ENCODE measurements at places on chromosomes 11 and 22.

GRCh38 chr11:86040919-86041850 lies 27.7 kb downstream of the PICALM start:
- no peak for DNase-seq

GRCh38 chr11:93974759-93975158 lies 46.4 kb upstream of the HEPHL1 start:
- no peak for DNase-seq

DNA sequence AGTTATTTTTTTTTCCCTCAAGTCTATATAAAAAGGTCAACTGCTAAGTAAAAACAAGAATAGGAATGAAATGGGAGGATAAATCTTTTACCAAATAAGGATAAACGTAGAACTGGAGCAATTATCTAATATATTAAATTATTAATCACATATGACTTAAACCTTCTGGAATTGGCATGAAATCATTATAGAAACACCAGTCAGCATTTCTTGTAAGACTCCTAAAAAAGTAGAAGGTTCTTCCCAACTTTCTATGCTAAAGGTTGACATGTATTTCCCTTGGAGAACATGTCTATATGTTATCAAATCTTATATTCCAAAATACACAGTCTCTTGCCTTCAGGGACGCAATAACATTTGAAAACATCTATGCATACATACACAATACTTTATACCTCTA lies 143.2 kb downstream of the SBF2 start:
- no peak for DNase-seq

DNA sequence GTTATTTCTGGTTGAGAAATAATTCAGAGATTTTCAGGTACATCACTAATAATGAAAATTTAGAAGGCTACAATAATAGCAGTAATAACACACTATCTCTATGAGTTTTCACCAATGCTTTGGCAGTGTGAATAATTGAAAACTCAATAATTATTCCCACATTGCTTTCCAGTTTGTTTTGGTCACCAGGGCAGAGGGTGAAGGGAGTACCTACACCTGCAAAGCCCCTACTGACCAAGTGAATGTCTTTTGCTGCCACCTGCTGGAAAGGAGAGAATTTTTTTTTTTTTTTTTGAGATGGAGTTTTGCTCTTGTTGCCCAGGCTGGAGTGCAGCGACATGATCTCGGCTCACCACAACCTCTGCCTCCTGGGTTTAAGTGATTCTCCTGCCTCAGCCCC lies 3.2 kb downstream of the NELL1 start:
- DNase-seq: peak; percentile 60

- DNase-seq: no peak
Measured at GRCh38 chr11:18066626-18067025, 20.6 kb upstream of the TPH1 start.

GRCh38 chr11:34599406-34599945 lies 21.4 kb upstream of the EHF start:
- DNase-seq: no peak

DNA sequence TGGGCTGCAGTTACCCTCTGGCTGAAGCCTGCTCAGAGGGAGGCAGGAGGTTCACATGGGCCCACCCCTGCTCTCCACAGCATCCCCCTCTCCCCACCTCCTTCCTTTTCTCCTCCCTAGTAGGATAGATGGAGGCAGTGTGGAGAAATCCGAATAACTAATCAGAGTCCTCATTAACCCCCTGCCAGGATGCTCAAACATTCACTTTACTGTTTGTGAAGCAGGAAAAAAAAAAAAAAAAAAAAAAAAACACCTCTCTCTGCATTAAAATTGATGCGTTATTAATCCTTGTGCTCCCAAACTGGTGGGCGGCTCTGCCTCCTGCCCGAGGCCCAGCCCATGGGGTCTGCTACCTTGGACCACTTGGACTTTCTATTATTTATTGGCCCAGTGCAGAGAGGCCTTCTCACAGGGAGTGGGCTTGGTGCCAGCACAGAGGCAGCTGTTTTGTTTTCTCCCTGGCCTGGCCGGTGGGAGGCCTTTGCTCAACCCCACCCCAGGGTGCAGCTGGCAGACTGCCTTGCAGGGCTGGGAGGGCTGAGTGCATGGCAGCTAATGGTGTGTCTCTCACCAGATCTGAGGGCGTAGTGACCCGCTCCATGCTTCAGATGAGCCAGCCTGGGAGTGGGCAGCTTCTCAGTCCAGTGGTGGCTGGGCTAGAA lies 150.7 kb downstream of the PKNOX2 start:
- DNase-seq: peak; percentile 97

GRCh38 chr11:97963528-97964331 lies 1057.0 kb upstream of the CNTN5 start:
- no peak for DNase-seq

DNA sequence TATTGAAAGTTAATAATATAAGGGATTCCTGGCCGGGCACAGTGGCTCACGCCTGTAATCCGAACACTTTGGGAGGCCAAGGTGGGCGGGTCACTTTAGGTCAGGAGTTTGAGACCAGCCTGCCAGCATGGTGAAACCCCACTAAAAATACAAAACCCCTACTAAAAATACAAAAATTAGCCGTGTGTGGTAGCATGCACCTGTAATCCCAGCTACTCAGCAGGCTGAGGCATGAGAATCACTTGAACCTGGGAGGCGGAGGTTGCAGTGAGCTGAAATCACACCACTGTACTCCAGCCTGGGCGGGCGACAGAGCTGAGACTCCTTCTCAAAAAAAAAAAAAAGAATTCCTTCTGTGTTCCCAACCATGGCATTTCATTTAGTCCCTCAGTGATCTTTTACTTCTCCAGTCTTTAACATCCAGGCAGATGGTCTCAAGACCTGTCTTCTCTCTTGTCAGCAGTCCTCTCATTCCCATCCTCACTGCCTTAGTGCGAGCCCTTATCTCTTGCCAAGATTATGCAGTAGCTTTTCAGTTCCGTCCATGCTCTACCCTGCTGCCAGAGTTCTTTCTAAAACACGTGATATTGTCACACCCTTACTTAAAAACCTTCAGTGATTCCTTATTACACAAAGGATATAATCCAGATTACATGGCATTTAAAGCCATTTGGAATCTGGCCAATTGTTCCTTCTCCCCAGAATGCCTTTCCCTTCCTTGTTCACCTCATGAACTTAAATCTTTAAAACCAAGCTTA lies 17.9 kb downstream of the RTN3 start:
- no peak for DNase-seq

GRCh38 chr11:64924910-64925284 lies 408 bp downstream of the PPP2R5B start:
- no peak for DNase-seq

- no peak for DNase-seq
Measured at GRCh38 chr11:130523609-130524008, 75.2 kb downstream of the ADAMTS15 start.

GRCh38 chr11:122399375-122399774 lies 256.1 kb upstream of the UBASH3B start:
- DNase-seq: no peak

DNA sequence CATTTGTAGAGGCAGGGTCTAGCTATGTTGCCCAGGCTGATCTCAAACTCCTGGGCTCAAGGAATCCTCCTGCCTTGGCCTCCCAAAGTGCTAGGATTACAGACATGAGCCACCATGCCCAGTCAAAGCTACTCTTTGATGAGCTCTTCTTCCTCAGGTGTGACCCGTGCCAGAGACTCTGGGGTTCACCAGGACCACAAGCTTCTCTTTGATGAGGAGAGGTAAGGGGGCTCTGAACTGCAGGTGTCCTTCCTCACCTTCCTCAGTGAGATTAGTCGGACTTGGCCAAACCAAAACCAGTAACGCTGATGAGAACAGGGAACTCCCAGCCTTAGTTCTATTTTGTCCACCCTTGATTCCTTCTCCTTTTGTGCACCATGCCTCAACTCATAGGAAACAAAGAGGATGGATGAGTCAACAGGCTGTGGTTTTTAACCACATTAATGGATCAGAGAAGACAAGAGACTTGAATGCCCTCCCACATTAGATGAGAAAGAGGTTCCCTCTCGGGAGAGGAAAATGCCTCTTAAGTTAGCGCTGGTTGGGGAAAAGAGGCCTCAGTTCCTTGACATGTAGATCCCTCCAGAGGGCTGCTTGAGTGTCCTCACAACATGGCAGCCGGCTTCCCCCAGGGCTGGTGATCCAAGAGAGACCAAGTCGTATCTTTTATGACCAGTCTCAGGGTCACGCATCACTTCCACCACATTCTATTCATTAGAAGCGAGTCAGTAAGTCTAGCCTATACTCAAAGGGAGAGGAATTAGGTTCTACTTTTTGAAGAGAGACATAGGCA lies 25.7 kb upstream of the CTR9 start:
- DNase-seq: no peak

GRCh38 chr11:11512502-11512901 lies 109.3 kb downstream of the GALNT18 start:
- no peak for DNase-seq

GRCh38 chr22:36900225-36900624 lies 13.2 kb upstream of the CSF2RB start:
- no peak for DNase-seq

GRCh38 chr11:97684486-97685439 lies 1295.0 kb downstream of the JRKL start:
- DNase-seq: no peak

GRCh38 chr11:67370351-67371076 lies 2.9 kb downstream of the CLCF1 start:
- no peak for DNase-seq

DNA sequence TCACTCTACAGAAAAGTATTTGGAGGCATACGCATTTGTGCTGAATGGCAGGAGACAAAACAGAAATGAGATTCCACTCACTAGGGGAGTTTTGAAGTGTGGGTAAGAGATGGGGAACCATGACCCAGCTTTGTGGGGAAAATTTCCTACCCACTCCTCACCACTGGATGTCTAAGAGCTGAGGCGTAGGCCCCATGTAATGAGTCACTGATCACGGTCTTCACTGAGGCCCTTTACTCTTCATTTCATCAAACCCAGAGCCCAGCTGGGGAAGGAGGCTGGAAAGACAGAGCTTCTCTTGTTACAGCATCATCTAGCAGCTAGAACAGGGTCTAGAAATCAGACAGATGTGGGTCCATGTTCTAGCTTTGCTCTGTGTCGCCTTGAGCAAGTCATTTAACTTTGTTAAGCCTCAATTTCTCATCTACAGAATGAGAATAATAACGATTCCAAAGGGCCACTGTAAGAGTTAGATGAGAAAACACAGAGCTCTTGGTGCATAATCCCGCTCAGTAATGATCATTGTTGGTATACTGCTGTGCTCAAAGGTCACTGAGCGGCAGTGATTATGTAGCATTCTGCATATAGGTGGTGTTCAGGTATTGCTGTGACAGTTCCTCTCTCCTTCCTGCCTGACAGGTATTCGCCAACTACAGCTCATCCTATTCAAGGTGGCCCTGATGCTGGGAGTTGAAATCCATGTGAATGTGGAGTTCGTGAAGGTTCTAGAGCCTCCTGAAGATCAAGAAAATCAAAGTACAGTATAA lies 97.2 kb downstream of the MICAL2 start:
- no peak for DNase-seq

GRCh38 chr11:78228467-78228866 lies 39.7 kb downstream of the USP35 start:
- peak; percentile 75 for DNase-seq

- no peak for DNase-seq
Measured at GRCh38 chr11:80831374-80831773, 1390.5 kb upstream of the TENM4 start.

- DNase-seq: no peak
Measured at GRCh38 chr22:33923033-33923432, 2.8 kb upstream of the LARGE1 start.

DNA sequence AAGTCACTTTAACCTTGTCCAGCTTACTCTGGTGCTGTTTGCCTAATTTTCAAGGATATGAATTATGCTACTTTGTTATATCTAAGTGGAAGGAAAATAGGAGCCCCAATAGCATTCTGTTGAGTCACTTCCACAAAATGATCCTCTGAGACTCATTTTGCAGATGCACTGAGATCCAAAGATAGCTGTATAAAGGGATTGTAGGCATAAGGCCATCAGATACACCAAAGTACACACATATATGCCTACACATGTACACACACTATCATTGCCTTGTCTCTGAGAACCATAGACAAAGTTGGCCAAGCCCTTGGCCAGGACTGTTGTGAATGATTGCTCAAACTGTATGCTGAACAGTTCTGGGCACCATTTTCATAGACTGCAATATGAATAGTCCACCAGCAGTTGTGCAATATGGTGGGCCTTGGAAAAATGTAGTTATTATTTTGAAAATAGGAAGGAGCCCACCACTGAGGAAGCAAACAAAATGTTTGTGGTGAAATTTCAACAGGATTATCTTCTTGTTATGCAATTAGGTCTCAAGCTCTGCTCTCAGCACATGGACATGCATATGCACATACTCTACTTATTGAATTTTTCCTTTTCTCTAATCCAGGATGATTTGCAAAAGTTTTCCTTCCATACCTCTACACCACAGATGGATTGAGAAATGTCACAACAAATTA lies 186.0 kb upstream of the CTSC start:
- no peak for DNase-seq

GRCh38 chr11:6390718-6391469 lies 620 bp downstream of the SMPD1 start:
- no peak for DNase-seq

DNA sequence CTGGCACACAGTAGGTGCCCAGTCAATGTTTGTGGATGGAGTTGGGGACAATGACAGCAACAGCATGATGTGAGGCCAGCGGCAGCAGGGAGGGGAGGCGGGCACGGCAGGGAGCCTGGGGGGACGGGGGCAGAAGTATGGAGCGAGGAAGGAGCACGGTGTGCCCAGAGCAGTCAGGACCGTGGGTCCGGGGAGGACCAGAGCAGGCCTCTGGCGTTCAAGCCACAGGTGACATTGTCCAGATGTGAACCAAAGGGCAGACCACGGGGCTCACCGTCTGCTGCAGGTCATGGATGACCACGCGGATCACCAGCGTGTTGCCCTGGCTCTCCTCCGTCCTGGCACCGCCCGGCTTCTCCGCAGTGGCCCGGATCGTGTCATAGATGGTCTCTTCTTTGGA lies 105.5 kb downstream of the SHANK2 start:
- DNase-seq: no peak

DNA sequence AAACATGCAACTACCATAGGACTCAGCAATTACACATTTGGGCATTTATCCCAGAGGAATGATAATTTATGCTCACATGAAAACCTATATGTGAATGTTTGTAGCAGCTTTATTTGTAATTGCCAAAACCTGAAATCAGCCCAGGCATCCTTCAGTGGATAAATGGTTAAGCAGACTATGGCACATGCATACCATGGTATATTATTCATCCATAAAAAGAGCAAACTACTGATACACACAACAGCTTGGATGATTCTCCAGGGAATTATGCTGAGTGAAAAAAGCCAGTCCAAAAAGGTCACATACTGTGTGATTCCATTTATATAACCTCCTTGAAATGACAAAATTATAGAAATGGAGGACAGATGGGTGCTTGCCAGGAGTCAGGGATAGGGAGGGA lies 86.7 kb downstream of the ALX4 start:
- DNase-seq: no peak

DNA sequence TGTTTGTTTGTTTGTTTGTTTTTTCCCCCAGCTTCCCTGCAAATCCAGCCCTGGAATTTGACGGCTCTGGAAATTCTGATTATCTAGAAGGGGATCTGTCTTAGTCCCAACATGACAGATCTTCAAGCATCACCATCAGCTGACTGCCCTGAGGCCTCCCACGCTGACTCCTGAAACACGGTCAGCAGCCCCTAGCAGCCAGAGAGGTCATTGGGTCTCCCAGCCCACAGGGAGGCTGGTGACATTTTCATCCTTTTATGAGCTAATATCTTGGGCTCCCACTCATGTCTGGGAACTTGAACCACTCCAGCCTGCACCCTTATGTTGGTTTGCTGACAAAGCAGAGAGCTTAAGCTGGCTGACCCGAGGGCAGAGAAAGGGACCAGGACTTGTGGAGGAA lies 66.0 kb upstream of the TIMP3 start:
- DNase-seq: no peak

All from NCI-H1105 treated with DMSO at 0.1 percent for 48 hours (cell line).